ENCODE measurements at places on chromosomes 7 and 10.
A peak's percentile ranks its signal among the peaks of the same experiment; 100 is the strongest.

DNA sequence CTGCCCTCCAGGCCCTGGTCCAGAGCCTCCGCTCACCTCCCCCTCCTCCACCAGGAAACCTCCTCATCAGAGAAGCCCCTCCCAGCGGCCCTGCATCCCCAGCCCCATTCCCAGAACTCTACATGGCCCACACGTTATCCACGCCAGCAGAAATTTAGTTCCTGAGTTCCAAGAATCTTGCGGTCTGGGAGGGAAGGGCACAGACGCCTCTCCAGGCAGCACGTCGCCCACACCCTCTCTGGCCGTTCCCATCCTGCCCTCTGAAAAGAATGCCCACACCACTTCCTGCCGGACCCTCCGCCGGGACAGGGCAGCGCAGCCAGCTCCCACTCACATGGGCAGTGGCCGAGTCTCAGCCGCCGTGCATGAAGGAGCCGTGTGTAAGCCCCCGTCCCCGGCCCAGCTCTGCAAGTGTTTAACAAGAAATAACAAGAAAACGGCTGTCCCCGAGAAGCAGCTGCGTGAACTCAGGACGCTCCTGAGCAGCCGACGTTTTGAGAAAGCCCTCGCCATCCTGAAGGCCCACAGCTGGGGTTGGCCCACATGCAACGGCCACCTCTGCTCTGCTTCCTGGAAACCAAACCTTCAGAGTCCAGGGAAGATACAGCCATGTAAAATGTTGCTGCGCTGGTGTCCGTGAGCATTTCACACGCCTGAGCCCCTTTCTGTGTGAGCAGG is 17.4 kb downstream of the ADGRA1 start:
- DNase-seq = no peak

DNA sequence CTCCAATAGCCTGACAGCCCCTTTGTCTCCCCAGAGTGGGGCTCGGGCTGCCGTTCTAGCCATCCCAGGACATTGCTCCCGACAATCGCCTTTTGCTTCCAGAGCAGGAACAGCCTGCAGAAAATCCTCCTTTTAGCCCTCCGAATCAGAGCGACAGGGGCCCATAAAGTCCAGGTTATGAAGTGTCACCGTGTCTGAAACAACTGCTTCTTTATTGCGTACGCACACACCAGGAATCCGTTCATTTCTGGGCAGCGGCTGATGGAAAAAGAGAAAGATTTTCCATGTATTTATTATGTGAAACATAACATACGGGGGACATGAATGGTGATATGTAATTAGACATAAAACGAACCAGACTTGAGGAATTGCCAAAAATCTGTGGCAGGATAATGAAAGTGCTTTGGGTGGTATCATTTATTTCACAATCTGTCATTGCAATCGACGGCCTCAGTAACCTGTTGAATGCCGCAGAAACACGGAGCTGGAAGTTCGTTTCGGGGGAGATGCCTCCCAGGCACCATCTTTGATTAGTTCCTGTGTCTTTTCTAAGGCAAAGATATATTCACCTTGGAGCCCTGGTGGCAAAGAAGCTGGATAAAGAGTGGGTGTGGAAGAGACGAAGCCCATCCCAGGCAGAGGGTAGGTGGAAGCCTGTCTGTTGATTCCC is 48.1 kb downstream of the FAM241B start:
- no peak for DNase-seq

DNA sequence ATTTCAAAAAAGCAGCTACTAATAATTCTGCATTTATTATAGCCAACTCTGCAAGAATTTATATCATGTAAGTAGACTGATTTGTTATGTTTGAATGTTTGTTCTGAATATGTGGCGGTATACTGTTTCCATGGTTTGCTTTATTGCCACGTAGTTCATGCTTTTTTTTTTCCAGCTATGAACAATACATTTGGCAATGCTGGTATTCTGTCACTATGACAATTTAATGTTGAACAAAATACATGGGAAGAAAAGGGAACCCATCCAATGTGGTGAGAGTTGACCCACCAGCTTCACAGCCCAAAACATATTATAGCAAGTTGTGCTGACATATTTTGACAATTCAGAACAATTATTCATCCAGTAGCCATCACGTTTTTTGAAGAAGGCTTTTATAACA is 145.6 kb downstream of the CCDC71L start:
- DNase-seq = no peak

DNA sequence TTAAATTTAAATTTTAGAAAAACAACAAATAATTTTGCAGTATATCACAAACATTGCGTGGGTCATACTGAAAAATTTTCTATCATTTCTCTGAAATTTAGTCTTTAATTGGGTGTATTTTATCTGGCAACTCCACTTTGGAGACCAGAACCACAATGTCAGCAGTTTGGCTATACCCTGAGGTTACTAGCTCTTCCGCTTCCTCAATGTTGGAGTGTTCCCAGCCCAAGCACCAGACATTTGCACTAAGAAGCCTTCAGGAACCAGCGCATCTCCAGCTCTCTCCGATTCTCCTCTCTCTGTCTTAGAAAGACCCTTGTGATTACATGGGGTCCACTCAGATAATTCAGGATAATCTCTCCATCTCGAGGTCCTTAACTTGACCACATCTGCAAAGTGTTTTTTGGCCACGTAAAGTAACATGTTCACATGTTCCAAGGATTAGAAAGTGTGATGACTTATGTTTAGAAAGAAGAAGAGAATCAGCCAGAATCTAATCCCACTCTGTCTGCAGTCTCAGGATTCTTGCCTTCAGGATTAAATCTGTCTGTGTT is 43.1 kb upstream of the ADRB1 start:
- no peak for DNase-seq

DNA sequence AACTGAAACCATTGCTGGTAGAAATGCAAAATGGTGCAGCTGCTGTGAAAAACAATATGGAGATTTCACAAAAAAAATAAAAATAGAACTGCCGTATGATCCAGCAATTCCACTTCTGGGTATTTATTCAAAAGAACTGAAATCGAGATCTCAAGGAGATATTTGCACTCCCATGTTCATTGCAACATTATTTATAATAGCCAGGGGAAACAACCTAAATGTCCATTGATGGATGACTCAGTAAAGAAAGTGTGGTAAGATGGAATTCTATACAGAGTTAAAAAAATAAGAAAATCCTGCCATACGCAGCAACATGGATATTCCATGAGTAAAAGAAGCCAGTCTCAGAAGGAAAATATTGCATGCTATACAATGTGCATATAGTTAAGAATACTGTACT is 290.6 kb upstream of the GHITM start:
- no peak for DNase-seq

DNA sequence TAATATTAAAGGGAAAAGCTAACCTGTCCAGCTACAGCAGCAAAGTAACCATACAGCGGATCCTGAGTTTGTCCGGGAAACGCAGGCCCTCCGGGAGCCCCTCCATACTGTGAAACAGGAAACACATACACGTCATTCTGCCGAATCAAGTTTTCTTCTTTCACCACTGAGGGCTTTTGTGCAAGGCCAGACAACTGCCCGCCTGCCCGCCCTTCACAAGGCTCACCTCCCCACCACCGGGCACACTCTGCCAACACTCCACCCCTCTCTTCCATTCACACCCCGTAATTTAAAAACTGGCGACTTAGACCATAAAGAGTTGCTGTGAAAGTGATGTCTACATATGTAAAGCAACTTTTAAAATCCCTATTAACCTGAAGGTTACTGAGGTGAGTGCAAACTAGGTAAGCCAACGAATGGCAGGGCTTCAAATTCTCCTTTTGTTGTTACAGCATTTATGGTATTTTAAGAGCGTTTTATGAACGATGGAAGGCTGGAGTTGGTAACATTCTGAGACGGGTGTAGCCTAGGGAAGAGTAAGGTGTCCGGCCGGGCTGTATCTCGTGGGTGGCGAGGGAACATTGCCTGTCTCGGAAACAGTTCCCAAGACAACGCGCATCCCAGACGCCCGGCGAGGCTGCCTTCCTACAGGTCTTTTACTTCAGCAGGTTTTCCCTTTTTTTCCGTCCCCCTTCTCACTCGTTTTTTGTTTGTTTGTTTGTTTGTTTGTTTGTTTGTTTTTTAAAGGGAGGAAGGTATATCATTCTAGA is 817 bp downstream of the SRI start:
- no peak for DNase-seq

GRCh38 chr10:13990946-13991345 is 339.8 kb downstream of the FRMD4A start:
- no peak for DNase-seq

GRCh38 chr10:4001811-4002210 is 216.8 kb upstream of the KLF6 start:
- no peak for DNase-seq

DNA sequence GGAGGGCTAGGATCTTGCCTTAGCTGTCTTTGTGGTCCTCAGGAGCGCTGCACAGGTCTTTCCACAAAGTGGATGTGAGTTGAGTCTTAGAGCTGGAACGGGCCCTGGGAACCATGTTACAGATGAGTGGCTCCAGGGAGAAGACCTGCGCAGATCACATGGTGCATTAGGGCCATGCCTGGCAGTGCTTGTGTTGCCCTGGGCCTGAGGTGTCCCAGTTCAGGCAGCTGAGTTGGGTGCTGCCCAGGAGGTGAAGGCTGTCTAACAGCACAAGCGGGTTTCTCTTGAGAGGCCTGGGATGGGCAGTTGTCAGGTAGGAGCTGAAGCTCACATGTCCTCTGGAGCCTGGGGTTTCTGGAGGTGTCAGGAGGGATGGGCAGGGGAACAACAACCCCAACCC is 33.7 kb upstream of the ANKRD2 start:
- DNase-seq = no peak

GRCh38 chr10:11140963-11141362 is 123.3 kb downstream of the CELF2 start:
- DNase-seq = no peak

DNA sequence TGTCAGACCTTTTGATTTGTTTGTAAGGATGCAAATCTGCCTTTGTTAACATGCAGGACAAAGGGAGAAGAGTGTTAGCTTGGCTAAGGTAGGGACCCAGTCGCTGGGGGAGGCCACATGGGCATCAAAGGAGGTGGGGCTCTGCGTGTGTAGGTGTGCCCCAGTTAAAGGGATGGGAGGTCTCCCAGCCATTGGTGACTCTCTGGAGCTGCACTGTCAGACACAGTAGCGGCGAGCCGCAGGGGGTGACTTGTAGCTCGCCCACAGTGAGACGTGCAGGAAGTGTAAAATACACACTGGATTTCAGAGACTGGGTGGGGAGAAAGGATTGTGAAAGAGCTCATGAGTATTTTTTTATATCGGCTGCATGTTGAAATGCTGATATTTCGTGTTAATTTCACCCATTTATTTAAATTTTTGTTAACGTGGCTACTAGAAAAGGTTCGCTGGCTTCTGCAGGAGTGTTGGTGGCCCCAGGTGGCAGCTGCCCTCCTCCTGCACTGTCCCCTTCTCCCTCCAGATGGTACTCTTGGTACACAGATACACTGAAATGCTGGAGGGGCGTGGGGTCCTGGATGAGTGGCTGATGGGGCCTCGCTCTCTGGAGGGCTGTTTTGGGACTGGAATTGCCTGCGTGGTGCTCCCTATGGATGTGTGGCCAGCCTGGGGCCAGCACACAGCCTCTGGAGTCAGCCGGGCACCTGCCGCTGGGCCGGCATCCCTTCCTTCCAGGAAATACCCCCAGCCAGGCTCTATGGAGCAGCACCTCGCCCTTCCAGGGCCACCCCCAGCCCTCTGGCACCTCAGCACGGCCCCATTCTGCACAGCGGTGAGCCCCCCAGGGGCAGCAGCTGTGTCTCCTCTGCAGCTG is 59.2 kb downstream of the LHPP start:
- no peak for DNase-seq

- no peak for DNase-seq
Measured at GRCh38 chr7:84462259-84462658, 267.7 kb upstream of the SEMA3A start.

DNA sequence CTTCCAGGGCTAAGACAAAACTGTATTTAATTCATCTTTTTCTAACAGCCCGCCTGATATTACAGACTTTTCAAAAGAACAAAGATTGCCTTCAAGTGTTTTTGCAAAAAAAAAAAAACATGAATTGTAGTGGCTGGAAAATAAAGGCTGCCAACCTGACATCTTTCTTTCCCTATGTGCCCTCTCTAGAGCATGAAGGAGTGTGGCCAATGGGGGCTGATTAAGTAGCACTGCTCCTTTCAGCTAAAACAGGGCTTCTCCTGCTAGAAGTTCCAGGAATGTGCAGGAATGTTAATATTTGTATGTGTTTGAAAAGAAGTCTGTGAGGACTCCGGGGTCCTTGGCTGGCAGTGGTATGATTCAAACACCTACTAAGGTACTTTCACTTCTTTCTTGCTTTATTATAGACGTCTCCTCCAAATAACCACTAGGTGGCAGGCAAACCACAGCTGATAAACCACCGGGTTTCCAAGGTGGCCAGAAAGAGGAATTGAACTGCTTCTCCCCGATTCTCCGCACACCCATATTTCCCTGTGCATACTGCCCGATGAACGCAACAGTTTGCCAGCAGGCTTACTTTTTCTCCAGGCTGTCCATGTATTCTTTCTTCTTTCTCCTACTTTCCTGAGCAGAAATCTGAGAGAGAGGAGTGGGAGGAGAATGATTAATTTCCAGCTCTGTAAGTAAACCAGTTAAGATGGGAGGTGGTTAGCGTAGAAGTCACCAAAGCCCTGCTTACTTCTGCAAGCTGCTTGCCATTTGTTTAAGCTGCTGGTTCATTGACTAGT is 56.8 kb upstream of the DGKI start:
- peak; percentile 66 for DNase-seq

GRCh38 chr10:70740406-70741288 is 44.5 kb downstream of the TBATA start:
- no peak for DNase-seq

DNA sequence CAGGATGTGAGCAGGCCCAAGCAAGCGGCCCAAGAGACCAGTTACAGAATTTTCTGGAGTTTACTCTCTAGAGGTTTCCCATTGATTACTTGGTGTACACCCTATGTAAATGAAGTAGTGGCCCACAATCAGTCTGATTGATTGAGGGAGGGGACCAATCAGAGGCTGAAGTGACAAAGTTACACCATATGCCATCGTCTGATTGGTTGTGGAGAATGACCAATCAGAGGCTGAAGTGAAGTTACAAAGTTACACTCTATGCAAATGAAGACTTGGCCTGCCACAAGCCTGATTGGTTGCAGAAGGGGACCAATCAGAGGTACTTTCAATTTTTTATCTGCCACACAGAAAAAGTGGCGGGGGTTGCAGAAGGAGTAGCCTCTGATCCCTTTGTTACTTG is 83.7 kb downstream of the KIF20B start:
- DNase-seq = no peak

GRCh38 chr7:11810043-11810625 is 21.9 kb downstream of the THSD7A start:
- DNase-seq = no peak

DNA sequence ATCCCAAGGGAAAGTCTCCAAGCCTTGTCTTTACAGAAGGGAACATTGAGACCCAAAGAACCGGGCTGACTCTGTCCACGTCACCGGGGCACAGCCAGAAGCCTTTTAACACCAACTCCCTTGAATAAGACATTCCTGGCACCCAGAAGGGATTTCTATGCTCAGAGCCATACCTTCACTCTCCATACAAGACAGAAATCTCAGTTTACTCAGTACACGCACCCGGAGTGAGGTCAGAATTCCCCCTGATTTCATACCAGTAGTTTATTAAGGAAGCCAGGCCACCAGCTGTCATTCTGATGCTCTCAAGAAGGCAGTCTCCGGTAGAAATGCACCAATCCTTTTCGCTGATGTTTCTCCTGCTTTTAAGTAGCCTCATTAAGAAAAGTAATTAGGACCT is 134.2 kb upstream of the KCNMA1 start:
- DNase-seq = no peak

Measured in hippocampal formation (tissue), 2 donors.